KBM-7 (cell line): ENCODE measurements at places on chromosomes 11 and 22.

GRCh38 chr11:66846671-66847091 is 3.4 kb downstream of the RCE1 start:
- no peak for DNase-seq

DNA sequence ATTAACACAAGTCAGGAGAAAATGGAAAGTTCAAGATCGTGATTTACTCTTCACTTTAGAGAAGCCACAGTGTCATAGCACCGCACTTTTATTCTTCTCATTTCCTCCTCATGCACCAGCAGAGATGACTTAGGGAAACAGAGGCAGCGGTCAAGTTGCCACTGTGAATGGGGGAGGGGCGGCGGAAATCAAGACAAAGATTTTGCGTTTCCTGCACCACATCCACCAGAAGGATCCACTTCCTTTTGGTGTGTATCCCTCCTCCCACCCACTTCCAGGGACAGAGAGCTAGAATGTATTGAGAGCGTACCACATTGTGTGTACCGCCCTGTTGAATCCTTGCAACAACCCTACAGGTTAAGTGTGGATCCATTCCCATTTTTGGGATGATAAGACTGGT is 21.8 kb downstream of the TSPAN18 start:
- no peak for DNase-seq

- DNase-seq: peak; percentile 80
Observed at GRCh38 chr11:94602430-94603372, 35.5 kb downstream of the PIWIL4 start.

DNA sequence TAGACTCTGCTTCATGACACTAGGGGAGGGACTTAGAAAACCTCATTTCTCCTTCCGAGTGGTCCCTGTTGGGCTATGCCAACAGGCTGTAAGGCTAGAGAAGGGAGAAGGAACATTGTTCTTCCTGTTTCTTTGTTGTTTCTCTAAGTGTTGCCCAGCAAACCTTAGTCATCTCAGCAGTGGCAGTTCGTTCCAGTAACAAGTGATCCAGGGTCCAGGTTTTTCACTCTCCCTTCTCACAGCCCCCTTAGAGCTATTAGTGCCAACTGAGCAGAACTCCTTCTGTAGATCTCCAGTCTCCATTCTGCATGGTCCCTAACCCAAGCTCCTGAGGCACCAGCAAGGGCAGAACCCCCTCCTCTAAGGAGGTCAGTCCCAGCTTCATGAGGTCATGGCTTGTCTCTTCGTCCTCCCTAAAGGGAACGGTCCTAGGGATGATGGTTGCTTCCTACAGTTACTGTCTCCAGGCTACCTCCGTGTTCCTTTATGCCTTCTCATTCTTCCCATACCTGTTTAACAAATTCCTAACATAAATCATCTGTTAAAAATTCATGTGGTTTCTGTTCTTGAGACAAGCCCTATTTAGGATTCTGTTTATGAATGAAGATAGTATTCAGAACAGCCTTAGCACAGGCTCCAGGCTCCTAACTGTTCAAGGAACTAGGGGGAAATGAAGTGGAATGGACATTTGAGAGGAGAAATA is 168.6 kb upstream of the UBASH3B start:
- peak; percentile 14 for DNase-seq

- no peak for DNase-seq
Observed at GRCh38 chr11:135074397-135074998, 662.5 kb upstream of the B3GAT1 start.

GRCh38 chr11:128151338-128151737 is 436.0 kb downstream of the ETS1 start:
- no peak for DNase-seq

- no peak for DNase-seq
Observed at GRCh38 chr11:19890308-19890707, 177.7 kb downstream of the NAV2 start.
